ENCODE measurements at places on chromosomes 11 and 22. TPM values are rescaled to one million over a fixed set of nuclear protein-coding genes. Genes with fewer than 3 reads are reported as not detected.
A peak's percentile ranks its signal among the peaks of the same experiment; 100 is the strongest.

Gene MUC2
- total RNA-seq: not detected

Gene POU2F3
- total RNA-seq: 1.1 TPM

Gene RAB36
- 1.2 TPM for total RNA-seq

Gene APIP
- 35.7 TPM for total RNA-seq

DNA sequence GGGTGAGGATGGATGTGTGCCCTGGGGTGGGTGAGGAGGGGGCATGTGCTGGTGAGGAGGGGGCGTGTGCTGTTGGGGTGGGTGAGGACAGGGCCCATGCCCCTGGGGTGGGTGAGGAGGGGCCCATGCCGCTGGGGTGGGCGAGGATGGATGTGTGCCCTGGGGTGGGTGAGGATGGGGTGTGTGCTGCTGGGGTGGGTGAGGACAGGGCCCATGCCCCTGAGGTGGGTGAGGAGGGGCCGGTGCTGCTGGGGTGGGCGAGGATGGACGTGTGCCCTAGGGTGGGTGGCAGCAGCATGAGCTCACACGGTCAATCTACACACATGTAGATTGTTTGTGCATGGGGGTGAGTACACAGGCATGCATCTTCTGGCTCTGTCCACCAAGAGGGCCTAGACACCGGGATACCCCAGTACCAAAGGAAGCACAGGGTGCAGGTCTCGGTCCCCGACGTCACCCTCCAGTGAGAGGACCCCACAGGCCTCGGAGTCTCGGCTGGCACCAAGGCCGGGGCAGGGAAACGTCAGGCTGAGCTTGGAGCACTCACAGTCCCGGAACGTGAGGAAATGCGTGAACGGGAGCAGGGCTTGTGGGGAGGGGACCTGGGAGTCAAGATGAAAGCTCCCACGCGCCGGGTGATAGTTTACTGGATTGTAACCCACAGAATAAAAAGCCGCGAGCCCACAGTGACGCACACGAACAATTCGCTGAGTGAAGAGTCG, 37.4 kb upstream of the TOLLIP start:
- H3K4me1 ChIP-seq: no peaks in the 10 kb centered on the region
- H3K27me3 ChIP-seq: no peaks in the 10 kb centered on the region
- H3K4me3 ChIP-seq: no peak overlapping the region
- DNase-seq: no peak
- no peaks in the 10 kb centered on the region for H3K36me3 ChIP-seq

DNA sequence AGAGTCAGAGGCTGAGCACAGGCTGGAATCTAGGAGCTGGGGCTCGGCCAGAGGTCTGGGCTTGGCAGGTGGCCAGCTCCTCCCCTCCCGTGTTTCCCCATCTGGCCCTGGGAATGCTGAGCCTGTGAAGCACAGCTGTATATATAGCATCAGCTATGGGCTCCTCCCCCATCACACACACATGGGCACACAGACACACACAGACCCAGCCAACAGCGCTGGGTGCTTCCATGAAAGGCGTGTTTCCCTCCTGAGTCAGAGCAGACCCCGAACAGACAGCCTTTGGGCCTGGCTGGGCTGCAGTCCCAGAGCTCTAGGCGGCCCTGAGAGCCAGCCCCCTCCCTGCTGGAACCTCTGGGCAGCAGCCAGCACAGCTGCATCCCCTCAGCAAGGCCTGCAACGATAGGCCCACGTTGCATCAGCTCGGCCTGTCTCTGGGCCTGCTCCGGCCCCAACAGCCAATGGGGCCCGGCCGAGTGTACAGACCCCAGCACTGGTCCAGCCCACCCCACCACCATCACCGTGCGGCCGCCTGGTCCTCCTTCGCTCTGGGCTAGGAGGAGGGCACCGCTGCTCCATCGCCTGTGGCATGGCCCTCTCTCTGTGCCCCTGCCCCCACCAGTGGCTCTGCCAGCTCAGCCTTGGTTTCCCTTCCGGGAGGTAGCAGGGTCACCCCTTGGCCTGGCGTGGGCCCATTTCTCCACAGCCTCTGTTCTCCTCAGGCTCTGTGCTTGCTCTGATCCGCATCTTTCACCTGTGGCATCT, 7.6 kb upstream of the SERPINH1 start:
- no peak overlapping the region for H3K4me3 ChIP-seq
- no peaks in the 10 kb centered on the region for H3K36me3 ChIP-seq
- no peaks in the 10 kb centered on the region for H3K27me3 ChIP-seq
- peak overlapping the region; percentile 70 for H3K27ac ChIP-seq

DNA sequence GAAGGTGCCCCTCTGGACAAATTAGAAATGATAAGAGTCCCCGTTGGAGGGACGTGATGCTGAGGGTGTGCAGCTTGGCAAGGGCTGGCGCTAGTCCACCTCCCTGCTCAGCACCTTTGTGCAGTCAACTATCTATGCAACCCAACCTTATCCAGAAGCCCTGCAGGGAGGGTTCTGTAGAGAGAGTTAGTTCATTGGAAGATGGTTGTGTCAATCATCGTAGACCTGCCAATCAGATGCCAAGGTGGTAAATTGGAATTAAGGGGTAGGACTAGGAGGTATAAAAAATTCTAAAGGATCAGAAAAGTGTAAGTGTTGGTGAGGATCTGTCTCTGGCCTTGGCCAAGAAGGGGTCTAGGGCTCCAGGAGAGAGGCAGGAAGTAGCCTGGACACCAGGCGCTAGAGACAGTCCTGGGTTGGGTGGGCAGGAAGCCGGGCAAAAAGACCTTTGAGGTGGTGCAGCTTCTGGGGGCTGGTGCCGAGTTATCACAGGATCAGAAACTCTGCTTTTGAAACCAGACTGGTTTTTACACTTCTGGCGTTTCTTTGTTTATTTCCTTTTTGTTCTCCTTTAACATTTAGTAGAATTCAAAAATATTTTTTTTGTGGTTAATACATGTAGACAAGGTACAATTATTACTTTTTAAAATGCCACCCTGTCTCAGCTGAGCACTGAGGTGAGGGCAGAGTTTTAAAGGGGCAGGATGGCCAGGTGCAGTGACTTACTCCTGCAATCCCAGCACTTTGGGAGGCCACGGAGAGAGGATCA, 1.6 kb downstream of the C1QTNF6 start:
- no peak overlapping the region for H3K27ac ChIP-seq
- H3K4me1 ChIP-seq: peaks cover 33% of the 10 kb centered on the region
- H3K27me3 ChIP-seq: no peaks in the 10 kb centered on the region
- H3K36me3 ChIP-seq: no peaks in the 10 kb centered on the region
- no peak overlapping the region for H3K4me3 ChIP-seq

DNA sequence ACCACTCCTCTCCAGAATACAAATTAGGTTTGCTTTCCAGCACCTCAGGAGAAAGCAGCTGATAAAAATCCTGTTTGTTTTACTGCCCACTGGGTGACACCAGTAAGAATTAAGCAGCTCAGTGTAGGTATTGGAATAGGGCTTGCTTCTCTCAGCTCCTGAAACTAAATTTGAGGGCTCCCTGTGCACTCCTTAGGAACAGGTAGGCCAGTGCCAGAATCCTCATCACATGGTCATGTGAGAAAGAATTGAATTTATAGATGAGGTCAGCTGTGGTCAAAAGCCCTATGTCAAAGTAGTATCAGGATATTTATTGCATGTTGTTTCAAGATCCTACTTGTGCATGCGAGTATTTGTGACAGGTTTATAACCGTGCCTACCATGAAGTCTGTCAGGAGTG, 1.0 kb downstream of the PRSS23 start:
- peak; percentile 10 for DNase-seq
- peaks cover 27% of the 10 kb centered on the region for H3K4me1 ChIP-seq
- H3K27ac ChIP-seq: no peak overlapping the region
- H3K4me3 ChIP-seq: peak overlapping the region; percentile 79
- no peaks in the 10 kb centered on the region for H3K36me3 ChIP-seq

DNA sequence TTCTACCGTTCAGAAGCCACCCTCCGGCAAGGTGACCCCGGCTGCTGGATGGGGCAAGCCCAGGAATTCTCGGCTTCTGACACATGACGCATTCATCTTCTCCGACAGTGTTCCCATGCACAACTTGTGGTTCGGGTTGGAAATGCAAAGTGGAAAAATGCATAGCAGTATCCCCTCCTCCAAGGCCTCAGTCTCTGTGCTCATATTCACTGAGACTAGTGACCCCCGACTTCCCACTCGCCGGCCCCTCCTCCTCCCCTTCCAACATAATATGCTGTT, 70.0 kb upstream of the NTM start:
- DNase-seq: no peak
- H3K4me3 ChIP-seq: no peak overlapping the region
- no peaks in the 10 kb centered on the region for H3K27me3 ChIP-seq
- no peak overlapping the region for H3K27ac ChIP-seq
- peaks cover 44% of the 10 kb centered on the region for H3K4me1 ChIP-seq

DNA sequence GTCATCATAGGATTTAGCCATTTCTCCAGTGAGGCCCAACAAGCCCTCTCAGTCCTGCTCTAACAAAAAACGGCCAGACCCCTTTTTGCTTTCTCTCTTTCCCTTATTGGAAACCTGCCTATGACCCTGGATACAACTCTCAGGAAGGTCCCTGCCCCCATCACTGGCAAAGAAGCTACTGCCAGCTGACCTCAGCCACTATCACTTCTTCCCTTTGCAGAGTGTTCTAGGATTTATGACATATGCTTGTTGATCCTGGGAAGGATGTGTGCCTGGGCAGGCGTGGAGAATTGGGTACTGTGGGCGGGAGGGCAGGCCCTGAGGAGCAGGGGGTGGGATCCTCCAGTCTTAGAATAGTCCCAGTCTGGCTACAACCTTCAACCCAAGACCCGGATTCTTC, 7.5 kb downstream of the PGAP2 start:
- H3K4me1 ChIP-seq: no peaks in the 10 kb centered on the region
- no peak overlapping the region for H3K4me3 ChIP-seq
- DNase-seq: no peak
- H3K27ac ChIP-seq: no peak overlapping the region

- no peak overlapping the region for H3K27ac ChIP-seq
- H3K4me1 ChIP-seq: no peaks in the 10 kb centered on the region
- no peaks in the 10 kb centered on the region for H3K36me3 ChIP-seq
- DNase-seq: no peak
- no peaks in the 10 kb centered on the region for H3K27me3 ChIP-seq
- H3K4me3 ChIP-seq: no peak overlapping the region
Measured at GRCh38 chr22:35628732-35629131, 11.6 kb upstream of the MB start.

DNA sequence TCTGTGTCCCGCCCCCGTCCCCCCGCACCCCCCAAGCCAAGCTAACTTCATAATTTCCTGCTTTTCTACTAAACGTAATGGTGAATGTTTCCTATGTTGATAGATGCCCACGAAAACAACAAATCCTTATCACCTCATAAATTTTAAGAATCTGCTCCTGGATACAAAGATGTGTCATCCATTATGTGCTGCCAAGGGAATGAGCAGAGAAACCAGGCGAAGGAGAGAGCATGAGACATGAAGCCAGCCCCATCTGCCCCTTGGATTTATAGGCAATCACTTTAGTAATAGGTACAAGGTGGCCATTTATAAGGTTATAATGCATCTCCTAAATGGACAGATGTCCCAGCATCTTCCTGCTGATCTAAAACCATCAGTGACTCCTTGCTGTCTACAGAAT, 30.3 kb downstream of the LAYN start:
- no peak for DNase-seq
- peaks cover 19% of the 10 kb centered on the region for H3K4me1 ChIP-seq
- H3K36me3 ChIP-seq: no peaks in the 10 kb centered on the region
- H3K27ac ChIP-seq: no peak overlapping the region
- H3K4me3 ChIP-seq: no peak overlapping the region

DNA sequence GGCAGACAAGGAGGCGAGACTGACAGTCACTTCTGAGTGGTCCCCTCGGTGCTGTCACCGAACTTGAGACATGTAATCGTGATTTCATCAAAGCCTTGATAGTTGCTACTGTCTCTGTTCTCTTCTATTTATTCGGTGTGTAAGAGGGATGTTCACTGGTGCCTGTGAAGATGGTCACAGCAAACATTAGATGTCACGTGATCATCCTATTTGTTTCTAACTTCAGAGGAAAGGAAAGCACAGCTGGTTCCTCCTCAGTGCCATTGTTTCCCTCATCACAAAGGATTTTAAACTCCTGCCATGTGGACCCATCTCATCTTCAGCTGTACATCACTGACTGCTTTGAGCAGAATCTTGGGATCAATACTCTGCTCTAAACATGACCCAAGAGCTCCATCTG, 73.1 kb upstream of the CLMP start:
- H3K4me1 ChIP-seq: no peaks in the 10 kb centered on the region
- H3K4me3 ChIP-seq: no peak overlapping the region
- DNase-seq: no peak
- no peaks in the 10 kb centered on the region for H3K27me3 ChIP-seq
- H3K36me3 ChIP-seq: no peaks in the 10 kb centered on the region

DNA sequence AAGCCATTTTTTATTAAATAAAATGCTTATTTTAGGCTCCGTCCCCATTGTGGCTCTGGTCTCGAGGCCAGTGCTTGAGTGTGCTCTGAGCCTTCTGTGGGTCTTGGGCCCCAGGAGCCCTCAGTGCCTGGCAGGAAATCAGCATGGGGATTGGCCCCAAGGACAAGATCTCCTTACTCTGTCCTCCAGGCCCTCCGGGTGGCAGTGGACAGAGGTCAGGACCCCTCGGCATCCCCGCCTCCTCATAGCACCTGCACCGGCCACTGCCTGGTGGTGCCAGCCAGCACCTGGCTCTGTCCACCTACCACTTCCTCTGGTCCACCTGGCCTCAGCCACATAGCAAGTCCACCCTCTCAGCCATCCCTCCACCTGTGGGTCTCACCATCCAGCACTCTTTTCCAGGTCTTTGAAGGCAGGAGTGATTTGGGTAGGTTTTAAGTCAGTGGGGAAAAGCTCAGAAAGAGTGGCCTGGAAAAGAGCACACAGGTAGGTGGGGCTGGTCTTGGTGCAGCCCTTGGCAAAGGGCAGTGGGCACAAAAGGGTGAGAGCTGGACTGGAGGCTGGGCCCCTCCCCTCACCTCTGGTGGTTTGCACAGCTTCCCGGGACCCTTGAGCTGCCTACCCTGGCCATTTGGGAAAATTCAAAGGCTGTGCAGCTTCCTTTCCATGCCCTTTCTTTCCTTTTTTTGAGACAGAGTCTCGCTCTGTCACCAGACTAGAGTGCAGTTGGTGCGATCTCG, 3.5 kb downstream of the CLDN5 start:
- DNase-seq: no peak
- H3K27ac ChIP-seq: no peak overlapping the region
- H3K36me3 ChIP-seq: no peaks in the 10 kb centered on the region
- H3K4me3 ChIP-seq: no peak overlapping the region
